ENCODE measurements at places on chromosomes 16 and 17.

DNA sequence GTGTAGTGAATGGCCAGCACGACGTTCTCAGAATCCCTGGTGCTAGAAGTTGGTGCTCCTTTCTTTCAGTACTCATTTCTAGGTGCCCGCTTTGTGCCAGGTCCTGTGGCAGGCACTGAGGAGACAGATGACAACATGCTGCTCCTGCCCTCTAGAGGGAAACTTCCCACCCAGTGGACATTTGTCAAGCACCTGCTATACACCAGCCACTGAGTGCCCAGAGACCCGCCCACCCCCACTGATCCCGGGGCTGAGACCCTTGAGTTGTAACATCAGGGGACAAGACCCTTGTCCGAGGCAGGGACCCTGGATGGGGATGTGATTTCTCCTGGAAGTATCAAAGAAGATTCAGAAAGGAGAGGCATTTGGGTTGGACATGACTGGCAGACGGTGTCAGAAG, 25.1 kb downstream of the UNC13D start:
- DNase-seq: no peak

GRCh38 chr16:89899879-89900481, 18.7 kb upstream of the MC1R start:
- DNase-seq: no peak

DNA sequence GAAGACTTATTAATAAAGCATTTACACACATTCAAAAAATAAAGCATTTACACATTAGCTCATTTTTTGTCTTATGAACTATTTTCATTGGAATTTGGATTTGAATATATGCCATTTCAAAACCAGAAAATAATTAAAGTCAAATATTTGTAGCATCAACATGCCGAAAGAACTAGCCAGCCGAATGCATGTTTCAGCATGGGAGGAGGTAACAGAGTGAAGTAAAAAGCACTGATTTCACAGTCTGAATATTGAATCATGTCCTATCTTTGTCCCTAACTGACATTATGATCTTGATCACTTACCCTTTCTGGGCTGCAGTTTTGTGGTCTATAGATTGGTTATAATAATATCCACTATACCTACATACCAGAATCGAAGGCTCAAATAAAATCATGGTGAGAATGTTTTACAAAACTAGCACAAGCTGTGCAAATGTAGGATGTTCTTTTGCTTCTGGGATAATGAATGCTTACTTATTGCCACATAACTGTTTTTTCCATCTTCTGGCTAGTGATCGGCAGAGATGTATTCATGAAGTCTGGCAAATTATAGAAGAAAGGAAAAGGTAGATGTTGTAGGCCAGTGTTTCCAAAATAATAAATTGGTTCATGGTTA, 84.7 kb downstream of the TUBD1 start:
- no peak for DNase-seq

DNA sequence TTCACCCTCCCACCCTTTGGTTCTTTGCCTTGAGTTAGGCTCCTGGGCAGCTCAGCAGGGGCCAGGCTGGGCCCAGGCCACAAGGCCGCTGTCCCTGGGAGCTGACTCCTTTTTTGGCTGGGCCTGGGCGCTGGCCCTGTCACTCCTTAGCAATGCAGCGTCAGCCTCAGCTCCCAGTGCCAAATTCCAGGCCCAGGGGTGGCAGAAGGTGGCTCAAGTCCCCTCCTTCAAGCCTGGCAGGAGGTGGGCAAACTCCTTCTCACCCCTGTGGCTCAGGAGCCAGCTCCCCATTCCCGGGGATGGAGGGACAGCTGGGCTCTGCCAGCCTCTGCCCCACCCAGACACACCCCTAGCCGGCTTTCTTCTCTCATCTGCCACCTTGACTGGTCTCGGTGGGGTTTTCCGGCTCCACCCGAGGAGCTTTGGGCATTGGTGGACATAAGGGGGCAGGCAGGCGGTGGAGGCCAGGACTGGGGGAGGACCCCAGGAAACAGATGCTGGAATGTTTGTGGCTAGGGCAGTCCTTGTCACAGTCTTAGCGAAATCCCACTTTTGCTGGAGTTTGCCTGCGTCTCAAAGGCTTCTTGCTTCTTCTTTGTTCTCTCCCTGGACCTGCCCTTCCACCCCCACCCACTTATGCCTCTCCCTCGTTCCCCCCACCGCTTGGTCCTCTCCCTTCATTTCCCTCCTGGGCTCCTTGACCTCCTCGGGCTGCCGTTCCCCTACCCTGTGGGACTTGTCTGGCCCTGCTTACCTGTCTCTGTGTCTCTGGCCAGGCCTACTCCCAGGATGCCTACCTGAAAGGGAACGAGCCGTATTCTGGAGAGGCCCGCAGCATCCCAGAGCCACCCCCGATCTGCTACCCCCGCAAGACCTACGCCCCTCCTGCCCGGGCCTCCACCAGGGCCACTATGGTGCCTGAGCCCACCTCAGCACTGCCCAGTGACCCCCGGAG, 37.4 kb downstream of the ARHGAP23 start:
- no peak for DNase-seq

- no peak for DNase-seq
Observed at GRCh38 chr16:1123525-1124230, 27.6 kb upstream of the C1QTNF8 start.

DNA sequence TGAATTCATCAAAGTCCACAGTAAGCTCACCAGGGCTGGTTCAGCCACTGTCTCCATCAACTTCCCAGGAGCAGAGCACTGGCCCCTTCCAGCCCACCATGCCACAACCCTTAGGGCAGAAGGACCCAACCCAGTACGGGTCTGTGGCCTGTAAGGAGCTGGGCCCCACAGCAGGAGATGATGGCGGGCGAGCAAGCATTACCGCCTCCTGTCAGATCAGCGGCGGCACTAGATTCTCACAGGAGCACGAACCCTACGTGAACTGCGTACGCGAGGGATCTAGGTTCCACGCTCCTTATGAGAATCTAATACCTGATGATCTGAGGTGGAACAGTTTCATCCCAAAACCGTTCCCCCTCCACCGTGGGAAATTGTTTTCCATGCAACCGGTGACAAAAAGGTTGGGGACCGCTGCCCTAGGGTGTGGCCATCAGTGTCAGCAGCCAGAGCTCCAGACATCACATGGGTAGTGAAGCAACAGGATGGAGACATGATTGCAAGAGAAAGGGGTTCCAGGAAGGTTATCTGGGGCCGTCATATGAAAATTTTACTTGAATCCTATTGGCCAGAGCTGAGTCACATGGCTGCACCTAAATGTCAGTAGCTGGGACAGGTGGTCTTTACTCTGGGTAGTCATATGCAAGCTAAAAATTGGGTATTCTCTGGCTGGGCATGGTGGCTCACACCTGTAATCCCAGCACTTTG, 12.4 kb upstream of the SLC25A19 start:
- DNase-seq: no peak

DNA sequence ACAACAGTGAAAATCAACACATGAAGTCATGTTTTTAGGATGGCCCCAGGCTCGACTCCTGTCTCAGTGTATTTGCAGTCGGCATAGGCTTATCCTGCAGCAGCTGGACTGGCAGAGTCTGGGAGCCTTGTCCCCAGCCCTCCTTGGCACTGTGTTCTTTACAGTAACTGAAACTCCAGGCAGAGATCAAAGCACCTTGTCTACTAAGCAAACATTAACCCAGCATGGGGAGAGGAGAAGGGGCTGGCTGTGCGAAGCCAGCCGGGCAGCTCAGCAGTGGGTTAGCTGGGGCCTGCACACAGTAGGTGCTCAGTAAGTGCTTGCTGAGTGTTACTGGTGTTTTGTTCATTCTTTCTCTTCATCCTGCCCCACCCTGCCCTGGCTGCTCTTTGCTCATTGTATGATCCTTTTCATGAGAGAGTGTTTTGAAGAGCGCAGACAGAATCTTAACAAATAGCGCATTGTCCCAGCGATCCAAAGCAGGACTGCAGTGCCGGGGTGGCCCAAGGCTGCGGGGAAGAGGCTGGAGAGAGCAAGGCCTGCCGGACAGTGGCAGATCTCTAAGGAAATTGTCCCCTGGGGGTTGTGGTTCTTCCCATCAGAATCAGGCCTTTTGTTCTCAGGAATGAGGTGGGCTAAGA, 23.5 kb upstream of the ITGB4 start:
- DNase-seq: no peak

GRCh38 chr17:1629504-1630310, 1.1 kb upstream of the SLC43A2 start:
- no peak for DNase-seq

- DNase-seq: no peak
Observed at GRCh38 chr16:70697594-70698170, 11.8 kb upstream of the MTSS2 start.

DNA sequence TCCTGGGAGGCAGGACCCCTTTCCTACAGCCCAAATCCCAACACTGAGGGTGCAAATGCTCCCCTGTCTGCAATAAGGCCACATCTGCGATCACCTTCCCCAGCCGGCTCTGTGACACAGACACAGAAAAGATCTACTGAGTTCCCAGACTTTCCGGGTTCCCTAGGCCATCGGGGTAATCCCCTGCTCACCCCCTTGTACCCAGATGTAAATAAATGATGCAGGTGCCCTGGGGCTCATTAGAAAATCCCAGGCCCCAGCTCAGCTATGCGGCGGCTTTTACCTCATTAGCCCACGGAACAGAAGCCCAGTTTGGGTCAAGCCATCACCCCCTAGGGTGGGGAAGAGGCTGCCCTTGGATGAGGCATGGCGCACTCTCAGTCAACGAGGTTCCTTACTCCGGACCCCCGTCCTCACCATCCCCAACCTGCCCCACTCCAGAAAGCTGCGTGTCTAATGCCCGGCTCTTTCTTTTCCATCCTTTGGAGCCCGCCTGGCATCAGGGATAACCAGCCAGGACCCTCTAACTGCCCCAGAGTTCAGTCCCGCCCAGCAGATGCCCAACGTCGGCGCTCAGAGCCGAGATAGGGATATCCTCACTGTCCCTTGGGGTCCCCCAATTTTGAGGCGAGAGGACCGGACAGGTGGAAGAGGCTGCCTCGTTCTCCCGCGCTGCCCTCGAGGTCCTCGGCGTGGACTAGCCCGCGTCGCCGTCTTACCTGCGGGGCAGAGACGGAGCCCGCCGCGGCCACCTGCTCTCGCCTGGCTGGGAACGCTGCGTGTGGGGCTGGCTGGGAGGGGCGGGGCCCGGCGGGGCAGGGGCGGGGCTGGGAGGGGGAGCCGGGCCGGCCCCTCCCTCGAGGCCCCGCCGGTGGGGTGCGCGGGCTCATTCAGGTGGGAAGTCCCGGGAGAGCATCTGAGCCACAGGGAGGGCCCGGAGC, at the start of gene ZNF385C:
ZNF385C (minus strand) TSS at position 783 of the 941 bp plus-strand sequence. CDS start 35,417 bp downstream, outside the sequence.
- no peak for DNase-seq

DNA sequence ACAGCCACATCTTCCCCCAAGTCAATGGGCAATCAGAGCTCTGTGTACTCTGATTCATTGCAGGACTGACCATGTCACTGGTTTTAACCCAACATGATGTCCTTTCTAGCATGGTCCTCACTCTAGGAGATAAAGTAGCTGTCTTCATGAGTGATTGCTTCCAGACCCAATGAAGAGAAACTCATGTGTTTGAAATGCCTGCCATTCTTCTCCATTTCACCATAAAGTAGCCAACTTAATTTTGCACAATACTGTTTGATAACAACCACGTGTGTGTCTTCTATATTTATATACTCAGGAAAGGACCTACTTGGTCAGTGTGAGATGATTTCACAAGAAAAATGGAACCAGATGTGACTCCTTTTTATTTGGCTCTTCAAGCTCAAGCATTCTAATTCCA, 172.5 kb downstream of the AXIN2 start:
- no peak for DNase-seq

DNA sequence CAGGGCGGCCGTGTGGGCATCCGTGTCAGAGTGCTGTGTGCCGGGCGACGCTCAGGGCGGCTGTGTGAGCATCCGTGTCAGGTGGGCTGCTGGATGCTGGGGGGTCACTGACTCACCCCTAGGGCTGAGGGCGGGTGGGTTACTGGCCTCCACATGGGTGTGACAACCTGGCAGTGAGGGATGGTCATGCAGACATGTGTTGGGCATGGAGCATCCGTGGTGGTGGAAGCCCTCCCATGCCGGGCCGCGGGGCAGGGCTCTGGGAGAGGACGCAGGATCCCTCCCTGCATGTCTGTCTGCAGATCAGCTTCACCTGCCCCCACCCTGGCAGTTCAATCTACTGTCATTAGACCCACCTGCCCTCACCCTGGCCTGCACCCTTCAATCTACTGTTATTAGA, 56.3 kb downstream of the METRNL start:
- no peak for DNase-seq

GRCh38 chr16:57479205-57479975, 6.9 kb downstream of the DOK4 start:
- DNase-seq: peak; percentile 94

- DNase-seq: no peak
Observed at GRCh38 chr17:78137392-78138203, 7.0 kb downstream of the TMC8 start.

GRCh38 chr17:45584092-45585036, 93.8 kb upstream of the PLEKHM1 start:
- DNase-seq: peak; percentile 61

- DNase-seq: no peak
Observed at GRCh38 chr17:57099165-57099564, 14.1 kb downstream of the AKAP1 start.

- DNase-seq: no peak
Observed at GRCh38 chr17:40112718-40113109, 9.1 kb upstream of the MSL1 start.

GRCh38 chr16:74868501-74868900, 93.9 kb upstream of the FA2H start:
- no peak for DNase-seq

GRCh38 chr16:55019419-55020131, 88.9 kb downstream of the IRX5 start:
- no peak for DNase-seq

- DNase-seq: peak; percentile 66
Observed at GRCh38 chr16:51147776-51148677, 3.0 kb downstream of the SALL1 start.

GRCh38 chr16:66274335-66275110, 92.0 kb upstream of the CDH5 start:
- DNase-seq: no peak

DNA sequence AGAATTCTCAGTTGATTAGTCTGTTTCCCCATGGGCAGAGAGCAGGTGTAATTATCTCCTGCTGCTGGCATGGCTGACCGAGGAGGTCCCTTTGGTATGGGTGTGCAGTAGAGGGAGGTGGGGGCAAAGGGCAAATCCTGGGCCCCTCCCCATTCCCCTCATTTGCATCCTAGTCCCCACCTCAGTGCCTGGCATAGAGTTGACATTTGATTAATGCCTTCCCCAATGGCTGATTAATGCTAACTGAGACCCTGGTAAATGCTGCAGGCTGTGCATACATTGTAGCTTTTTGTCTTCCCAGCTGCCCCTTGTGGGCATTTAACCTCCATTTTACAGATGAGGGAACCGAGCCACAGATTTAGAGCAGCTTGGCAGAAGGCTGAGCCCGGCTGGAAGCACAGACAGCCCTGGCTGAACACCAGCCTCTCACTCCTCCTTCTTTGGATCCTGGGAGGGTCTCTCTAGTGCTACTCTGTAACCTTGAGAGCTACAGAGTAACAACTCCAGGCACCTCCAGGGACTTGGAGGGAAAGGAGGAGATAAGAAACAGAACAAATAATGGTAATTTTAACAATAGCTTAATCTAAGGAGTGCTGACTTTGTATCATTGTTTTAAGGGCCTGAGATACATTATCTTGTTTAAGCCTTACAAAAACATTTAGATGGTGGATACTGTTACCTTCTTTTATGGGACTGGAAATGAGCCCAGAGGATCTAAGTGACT, 5.1 kb downstream of the PLCG2 start:
- peak; percentile 81 for DNase-seq

GRCh38 chr17:27995554-27995953, 46.9 kb upstream of the NLK start:
- DNase-seq: no peak
